Iris pigment epithelial cell (primary cell): ENCODE measurements at places on chromosomes 4 and X.

GRCh38 chr4:177376024-177376423 is 66.2 kb downstream of the AGA start:
- no peak for DNase-seq

- peak; percentile 81 for DNase-seq
Measured at GRCh38 chr4:55437356-55437796, 41.6 kb downstream of the TMEM165 start.

- DNase-seq: peak; percentile 40
Measured at GRCh38 chrX:123424546-123424945, 240.5 kb downstream of the GRIA3 start.

GRCh38 chr4:151627491-151627890 is 133.3 kb downstream of the GATB start:
- DNase-seq: peak; percentile 14

- peak; percentile 20 for DNase-seq
Measured at GRCh38 chr4:173367946-173368345, 2.8 kb upstream of the SAP30 start.

- peak; percentile 24 for DNase-seq
Measured at GRCh38 chr4:105061136-105061696, 85.5 kb upstream of the TET2 start.

GRCh38 chr4:112853662-112854256 is 195.7 kb upstream of the ANK2 start:
- peak; percentile 5 for DNase-seq

DNA sequence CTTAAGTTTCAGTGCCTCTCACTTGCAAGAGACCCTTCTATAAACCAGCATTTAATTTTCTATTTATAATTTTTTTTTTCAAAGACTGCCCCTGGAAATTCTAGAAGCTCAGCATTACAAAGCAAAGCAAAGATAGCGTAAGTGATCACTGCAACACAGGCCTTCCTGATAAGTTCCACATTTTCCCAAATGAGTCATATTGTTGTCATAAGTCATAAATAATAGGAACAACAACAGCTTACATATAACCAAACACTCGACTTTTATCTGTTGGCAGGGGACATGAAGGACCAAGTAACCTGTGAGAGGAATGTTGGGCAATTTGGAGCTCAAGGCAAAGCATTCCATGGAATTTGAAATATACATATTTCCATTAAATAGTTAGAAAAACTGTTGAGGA is 815.5 kb downstream of the DMD start:
- DNase-seq: no peak

GRCh38 chr4:16820329-16820728 is 78.1 kb downstream of the LDB2 start:
- DNase-seq: no peak

DNA sequence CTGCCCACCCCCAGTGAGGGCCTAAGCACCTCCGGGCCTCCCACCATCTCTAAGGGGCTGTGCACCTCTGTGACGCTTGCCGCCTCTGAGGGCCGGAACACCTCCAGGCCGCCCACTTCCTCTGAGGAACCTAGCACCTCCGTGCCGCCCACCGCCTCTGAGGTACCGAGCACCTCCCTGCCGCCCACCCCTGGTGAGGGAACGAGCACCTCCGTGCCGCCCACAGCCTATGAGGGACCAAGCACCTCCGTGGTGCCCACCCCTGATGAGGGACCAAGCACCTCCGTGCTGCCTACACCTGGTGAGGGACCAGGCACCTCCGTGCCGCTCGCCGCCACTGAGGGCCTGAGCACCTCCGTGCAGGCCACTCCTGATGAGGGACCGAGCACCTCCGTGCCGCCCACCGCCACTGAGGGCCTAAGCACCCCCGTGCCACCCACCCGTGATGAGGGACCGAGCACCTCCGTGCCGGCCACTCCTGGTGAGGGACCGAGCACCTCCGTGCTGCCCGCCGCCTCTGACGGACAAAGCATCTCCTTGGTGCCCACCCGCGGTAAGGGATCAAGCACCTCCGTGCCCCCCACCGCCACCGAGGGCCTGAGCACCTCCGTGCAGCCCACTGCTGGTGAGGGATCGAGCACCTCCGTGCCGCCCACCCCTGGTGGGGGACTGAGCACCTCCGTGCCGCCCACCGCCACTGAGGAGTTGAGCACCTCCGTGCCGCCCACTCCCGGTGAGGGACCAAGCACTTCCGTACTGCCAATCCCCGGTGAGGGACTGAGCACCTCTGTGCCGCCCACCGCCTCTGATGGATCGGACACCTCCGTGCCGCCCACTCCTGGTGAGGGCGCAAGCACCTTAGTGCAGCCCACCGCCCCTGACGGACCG is 977 bp downstream of the MAGEE1 start:
- no peak for DNase-seq

DNA sequence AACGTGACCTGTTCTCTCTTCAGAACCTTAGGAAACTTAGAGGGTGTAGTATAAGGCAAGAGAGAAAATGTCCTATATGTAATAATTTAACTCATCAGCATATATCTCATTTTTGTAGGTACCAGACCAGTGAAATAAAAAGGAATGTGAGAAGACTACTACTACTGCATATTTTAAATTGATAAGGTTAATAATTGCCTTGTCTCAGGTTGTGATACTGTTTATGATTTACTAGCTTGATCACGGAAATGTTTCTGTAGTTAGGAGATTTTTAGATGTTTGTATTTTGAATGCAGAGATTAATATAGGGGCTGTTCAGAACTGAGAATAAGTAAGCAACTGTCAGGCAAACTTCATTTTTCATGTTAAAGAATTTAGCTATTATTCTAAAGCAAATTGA is 1563.4 kb downstream of the C4orf33 start:
- DNase-seq: no peak

DNA sequence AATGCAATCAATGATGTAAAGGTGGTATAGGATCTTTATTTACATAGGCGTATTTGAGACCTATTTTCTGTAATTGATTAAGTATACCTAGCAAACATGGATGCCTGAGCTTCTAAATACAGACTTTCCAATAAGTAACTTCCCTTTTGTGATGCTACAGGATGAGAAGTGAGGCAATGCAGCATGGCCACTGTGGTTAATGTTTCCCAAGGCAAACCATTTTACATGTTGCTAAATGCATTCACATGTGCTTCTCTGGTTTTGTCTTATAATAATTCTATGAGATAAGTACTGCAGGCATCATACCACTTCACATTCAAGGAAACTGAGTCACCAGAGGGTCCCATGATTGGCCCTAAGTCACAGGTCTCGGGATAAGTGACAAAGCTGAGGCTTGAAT is 35.7 kb upstream of the NKX3-2 start:
- DNase-seq: no peak

DNA sequence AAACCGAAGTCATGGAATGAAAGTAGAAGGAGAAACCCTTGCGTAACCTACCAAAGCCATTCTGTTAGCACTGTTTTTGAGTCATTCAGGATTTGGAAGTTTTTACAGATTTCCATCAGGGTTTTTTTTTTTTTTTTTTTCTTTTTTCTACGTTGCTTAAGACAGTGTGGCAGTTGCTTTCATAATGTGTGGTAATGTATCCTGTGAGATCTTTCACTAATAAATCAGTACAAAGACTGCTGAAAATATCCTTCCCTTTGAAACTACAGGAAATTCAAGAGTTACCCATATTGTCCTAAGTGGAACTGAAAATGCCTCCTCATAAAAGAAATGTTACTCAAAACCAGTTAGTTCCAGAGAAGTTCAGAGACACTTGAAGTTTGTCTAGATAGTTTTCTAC is 137.8 kb downstream of the RAPGEF2 start:
- peak; percentile 72 for DNase-seq

DNA sequence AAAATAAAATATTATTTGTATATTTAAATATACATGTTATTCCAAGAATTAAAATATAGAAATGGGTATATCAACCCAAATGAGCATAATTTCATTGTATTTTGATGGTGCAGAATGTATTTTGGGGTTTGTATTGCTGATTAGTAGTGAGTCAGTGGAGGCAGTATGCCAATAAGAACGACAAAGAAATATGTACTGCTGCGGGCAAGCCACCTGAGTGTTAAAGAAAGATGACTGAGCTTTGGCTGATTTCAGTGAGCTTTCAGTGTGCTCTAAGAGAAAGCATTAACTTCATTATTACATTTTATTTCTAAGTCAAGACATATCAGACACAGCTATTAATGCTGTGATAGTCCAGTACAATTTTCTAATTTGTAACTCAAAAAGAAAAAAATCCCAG is 297.8 kb downstream of the ANK2 start:
- no peak for DNase-seq

- DNase-seq: no peak
Measured at GRCh38 chrX:129188231-129188630, 335.1 kb downstream of the SMARCA1 start.

DNA sequence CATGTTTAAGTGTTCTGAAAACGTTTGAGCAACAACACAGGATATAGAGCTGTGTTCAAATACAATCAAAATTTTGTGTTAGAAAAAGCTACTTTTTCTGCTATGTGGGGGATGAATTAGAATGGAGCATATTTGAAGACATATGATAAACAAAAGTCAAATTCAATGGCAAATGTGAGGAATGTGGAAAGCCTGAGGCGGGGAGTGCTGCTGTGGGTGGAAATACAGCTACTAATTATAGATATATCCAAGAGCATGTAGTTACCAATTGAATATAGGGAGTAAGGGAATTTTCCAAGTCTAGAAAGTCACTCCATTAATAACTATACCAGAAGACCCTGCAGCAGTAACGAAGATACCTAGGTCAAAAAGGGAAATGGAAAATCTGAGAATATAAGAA is 2370.4 kb upstream of the TENM3 start:
- no peak for DNase-seq

GRCh38 chrX:129762448-129762847 is 17.3 kb upstream of the SASH3 start:
- DNase-seq: no peak

- DNase-seq: peak; percentile 96
Measured at GRCh38 chr4:101200561-101200960, 146.8 kb downstream of the PPP3CA start.

GRCh38 chrX:136146614-136147314 is 569 bp upstream of the FHL1 start:
- no peak for DNase-seq

- DNase-seq: no peak
Measured at GRCh38 chr4:93982255-93982654, 153.7 kb downstream of the ATOH1 start.

- DNase-seq: no peak
Measured at GRCh38 chr4:5568931-5569330, 139.4 kb downstream of the EVC2 start.
